ENCODE measurements at places on chromosomes 4 and X.

DNA sequence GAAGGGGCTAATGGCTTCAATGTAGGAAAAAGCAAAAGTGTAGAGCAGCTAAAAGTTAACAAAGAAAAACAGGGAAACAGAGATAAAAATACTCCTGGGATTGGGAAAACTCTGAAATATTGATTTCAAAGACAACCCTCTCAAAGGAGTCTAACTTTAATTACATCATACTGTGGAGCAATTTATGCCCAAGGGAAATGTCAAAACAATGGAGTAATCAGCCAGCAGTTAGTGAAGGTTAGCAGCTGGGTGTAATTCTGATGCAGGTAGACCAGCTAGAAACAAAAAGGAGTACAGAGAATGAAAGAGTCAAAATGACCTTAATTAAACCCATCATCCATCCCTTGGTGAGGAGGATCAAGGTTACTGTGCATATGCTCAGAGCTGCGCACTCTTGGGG, 169.0 kb downstream of the ADAM29 start:
- DNase-seq, result no peak

DNA sequence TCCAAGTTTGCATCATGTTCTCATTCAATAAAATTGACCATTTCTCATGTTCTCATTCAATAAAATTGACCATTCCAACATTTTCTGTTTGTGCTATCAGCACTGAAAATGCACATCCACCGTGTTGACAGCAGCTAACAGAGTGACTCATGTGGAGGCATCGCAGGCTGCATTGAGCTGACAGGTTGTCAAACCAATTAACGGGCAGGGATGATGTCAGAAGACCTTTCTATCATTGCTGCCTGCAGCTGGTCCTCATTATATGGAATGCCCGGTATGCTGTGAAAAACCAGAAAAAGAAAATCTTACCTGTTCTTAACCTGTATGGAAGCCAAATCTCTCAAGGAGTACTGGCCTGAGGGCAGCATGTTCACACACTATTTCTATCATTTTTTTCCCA, 202.0 kb downstream of the SMIM20 start:
- DNase-seq, result no peak

GRCh38 chrX:9356846-9357245, 108.0 kb upstream of the TBL1X start:
- DNase-seq, result no peak

DNA sequence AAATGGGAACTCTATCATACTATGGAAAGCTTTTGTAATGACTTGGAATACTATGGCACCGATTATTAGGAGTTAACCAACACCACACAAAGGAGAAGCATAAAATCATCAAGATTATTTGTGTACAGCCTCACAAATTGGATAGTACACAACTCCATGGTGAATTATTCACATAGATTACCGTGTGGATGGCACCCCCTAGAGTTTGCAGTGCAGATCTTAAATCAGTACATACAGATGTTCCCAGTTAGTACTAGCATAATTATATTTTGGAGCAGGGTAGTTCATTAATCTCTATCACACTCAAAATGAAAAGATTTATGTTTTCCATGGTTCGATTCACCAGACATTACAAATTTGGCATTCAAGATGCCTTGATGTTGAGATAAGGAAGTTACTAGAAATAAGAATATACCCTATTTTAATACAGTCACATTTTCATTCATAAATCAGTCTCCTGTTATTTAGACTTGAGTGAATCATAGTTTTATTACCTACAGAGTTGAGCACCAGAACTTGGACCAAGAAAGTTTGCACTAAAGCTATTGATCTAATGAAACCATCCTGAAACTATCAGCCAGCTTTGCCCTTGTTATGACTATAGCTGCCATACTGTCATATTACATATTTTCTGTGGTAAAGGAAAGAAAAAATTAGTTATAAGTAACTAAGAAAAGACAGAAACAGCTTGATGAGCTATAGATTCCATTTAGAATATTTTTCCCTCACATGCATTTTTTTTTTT, 531.8 kb downstream of the GLUD2 start:
- no peak for DNase-seq

DNA sequence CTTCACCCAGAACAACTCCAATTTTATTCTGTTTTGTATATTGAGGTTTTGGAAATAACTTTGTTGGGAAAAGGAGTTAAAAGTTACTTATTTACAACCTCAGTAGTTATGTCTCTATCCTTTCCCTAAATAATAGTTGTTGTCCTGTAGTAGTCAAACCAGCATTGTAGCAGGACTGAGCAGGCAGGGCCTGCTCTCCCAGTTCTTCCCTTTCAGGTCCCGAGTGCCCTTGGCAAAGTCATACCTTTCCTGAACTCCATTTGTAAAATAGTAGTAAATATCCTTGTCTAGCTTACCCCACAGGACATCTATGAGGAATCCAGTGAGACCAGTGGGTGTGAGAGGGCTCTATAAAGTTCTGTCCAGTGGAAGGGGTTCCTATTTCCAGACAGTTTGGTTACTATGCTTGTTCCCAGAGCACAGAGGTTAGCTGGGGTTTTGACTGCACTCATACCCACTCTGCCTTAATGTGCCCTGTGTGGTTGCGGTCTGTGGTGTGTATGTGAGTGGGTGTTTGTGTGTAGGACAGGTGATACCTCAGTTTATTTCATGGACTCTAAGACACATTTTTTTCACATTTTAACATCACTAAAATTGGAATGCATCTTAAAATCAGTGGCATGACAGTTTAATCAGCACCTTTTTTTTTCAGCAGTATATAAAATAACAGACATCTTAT, 136.3 kb downstream of the AMMECR1 start:
- no peak for DNase-seq

GRCh38 chr4:76233529-76233928, 18.0 kb upstream of the FAM47E start:
- no peak for DNase-seq

GRCh38 chr4:151807220-151807619, 46.4 kb upstream of the GATB start:
- DNase-seq, result no peak

- no peak for DNase-seq
Observed at GRCh38 chrX:17737986-17738713, 857 bp downstream of the SCML1 start.

DNA sequence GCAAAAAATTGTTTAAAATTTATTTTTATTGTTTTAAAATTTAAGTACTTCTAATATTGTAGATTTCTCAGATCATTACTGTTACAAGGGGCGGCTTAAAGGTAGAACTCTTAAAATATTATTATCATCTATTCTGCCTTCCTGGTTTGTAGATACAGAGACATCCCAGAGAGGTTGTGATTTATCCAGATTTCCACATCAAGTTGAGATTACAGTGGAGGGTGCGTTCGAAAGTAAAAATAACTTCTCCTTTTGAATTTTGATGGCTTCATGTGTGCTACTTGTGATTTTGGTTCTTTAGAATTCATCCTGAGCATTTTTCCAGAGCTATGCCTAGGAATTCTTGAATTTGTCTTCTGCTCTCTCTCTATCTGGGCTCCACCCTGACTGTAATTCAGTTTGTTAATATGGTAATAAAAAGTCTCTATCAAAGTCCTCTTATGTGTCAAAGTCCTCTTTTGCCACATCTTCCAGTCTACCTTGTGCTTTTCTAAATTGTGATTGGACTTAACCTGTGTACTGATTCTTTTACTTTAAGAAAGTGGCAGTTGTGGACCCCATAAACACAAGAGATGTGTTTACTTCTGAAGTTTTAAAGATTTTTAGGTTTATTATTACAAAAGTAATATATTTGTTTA, 37.2 kb downstream of the CLCN3 start:
- no peak for DNase-seq
